ENCODE measurements at places on chromosomes 2 and 18.

DNA sequence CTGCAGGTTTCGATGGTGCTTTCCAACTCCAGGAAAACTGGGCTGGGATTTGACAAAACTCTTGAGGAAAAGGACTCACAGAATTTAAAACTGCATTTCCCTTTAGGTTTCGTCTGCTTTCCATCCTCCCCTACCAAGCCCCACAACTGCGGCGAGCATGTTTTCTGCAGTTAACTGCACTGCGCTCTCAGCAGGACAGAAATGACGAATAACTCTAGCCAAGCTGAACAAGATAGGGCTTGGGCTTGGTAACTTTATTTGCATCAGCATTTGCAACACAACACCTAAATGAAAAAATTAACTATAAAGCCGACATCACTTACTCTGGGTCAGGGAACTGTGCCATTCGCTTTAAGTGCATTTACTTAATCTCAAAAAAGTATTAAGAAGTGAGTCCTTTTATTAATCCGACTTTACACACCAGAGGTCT, 669 bp upstream of the PIKFYVE start:
- DNase-seq = no peak

GRCh38 chr2:119352357-119352756, 14.3 kb downstream of the C2orf76 start:
- no peak for DNase-seq

GRCh38 chr2:23588106-23588505, 203.1 kb downstream of the KLHL29 start:
- DNase-seq = no peak

DNA sequence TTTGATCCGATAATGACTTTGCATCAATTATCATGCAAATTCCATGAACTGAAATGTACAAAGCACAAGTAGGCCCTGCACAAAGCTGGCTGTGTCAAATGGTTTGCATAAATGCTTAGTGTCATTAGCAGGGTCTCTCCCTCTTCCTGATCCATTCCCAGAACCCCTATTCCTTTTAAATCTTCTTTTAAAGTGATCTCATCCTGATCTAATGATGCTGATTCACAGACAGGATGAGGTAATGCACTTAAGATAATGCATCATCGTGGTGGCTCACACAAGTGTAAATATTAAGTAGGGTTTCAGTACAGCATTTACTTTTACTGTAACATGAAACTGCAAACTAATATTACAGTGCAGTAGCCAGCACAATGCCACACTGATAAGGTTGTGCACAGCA, 304.8 kb upstream of the SOX11 start:
- DNase-seq = no peak

- DNase-seq = no peak
Measured at GRCh38 chr2:228673876-228674554, 492.5 kb upstream of the SPHKAP start.

GRCh38 chr2:121608967-121609366, 40.3 kb downstream of the CLASP1 start:
- no peak for DNase-seq

DNA sequence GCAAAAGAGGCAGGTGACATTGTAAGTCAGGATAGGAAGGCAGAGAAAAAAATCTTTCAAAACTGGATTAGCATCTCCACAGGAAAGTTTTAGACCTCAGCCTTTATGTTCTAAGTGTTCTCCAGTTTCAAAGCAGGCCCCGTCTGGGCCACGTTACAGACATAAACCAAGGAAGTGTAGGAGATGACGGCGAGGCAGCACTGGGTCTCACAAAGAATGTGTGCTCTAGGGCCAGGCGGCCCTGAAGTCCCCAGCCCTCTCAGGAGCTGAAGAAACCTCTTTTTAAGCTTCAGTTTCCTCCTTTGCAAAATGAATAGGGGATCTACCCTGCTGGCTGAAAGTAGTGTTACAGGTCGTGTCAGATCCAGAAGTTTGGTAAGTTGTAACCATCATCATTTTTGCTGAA, 81.7 kb downstream of the SPRED2 start:
- DNase-seq = no peak

Measured in occipital lobe (tissue), 3 donors.